ENCODE measurements at places on chromosomes 11 and 22.

GRCh38 chr22:39363751-39364515 is 14.1 kb downstream of the SYNGR1 start:
- DNase-seq = no peak

GRCh38 chr11:32312206-32312817 is 123.0 kb downstream of the WT1 start:
- DNase-seq = no peak

GRCh38 chr11:111598559-111598958 is 3.7 kb upstream of the SIK2 start:
- DNase-seq = no peak

DNA sequence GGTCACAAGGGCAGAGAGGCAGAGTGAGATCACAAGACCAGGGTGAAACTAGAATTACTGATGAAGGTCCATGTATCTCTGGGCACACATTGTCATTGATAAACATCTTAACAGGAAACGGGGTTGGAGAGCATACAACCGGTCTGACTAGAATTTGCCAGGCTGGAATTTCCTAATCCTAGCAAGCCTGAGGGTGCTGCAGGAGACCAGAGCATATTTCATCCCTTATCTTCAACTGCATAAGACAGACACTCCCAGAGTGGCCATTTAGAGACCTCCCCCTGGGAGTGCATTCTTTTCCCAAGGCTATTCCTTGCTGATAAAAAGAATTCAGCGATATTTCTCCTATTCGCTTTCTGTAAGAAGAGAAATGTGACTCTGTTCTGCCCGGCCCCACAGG is 84.6 kb upstream of the IZUMO1R start:
- DNase-seq = no peak

- DNase-seq = no peak
Observed at GRCh38 chr11:69369945-69370344, 76.0 kb downstream of the MYEOV start.

DNA sequence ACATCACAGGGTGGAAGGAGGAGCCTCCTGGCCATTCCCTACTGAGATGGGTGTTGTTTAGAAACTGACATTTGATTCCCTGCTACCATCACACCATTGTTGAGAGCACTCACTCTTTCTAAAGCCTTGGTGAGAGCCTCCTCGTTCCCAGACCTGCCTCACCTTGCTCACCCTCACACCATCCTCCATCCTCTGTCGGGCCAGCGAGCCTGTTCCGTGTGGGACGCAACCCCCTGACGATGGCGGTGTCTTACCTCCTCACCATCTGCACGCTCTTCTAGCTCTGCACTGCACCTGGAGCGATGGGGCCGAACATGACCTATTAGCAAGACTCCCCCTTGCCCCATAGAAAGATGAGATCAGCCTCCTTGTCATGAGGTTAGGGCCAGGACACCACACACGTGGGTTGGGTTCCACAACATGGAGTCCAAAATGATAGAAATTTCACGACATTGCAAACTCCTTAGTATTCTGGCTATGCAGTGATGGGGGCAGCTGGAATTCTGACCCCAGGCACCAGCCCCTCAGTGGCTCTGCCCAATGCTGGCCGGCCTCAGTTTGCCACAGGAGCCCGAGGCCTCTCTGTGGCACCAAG is 1017.9 kb downstream of the TBC1D22A start:
- DNase-seq = no peak

DNA sequence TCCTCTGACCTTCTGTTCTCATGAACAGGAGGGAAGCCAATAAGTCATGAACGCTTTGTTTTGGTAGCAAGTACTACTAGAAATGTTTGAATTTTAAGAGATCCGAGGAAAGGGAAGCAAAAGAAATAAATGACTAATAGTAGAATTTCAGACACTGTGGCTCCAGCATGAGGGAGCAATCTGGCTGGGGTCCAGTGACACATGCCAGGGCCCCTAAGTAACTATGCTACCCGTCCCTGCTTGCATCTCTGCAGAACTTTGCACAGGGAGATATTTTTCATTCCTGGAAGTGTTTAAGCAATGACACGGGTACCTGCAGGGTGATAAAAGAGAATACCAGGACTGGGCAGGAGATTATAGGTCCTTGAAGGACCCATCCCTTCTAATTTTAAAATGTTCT is 7.3 kb upstream of the ADAMTS8 start:
- DNase-seq = no peak

- DNase-seq = no peak
Observed at GRCh38 chr22:46913351-46913750, 150.9 kb downstream of the TBC1D22A start.

- DNase-seq = no peak
Observed at GRCh38 chr11:45772449-45772774, 32.5 kb upstream of the SLC35C1 start.

DNA sequence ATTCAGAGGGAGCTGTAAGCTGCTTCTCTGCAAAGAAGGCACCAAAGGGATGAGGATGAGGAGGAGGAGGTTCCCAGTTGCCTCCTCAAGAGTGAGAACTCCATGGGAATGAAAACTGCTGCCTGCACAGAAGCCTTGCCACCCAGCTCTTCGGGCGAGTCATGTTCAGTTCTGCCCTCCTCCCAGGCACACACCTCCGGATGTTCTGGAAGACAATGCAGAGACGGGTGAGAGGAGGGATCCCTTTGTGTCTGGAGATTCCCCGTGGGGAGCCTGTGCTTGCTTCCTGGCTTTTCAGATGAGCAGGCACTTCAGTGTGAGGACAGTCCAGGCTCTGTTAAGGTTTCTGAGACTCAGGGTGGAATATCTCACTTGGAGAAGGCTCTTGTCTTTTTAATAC is 295.6 kb downstream of the DDX10 start:
- DNase-seq = no peak

Data from effector memory CD4-positive, alpha-beta T cell (primary cell).